Activated T-helper 1 cell treated with anti-CD3 and anti-CD28 coated beads, Interleukin-2, amount 50 U/mL, for 16 hours (primary cell): ENCODE measurements at places on chromosomes 6 and 20.

GRCh38 chr6:160156842-160157241, 35.2 kb downstream of the SLC22A1 start:
- no peak for DNase-seq

DNA sequence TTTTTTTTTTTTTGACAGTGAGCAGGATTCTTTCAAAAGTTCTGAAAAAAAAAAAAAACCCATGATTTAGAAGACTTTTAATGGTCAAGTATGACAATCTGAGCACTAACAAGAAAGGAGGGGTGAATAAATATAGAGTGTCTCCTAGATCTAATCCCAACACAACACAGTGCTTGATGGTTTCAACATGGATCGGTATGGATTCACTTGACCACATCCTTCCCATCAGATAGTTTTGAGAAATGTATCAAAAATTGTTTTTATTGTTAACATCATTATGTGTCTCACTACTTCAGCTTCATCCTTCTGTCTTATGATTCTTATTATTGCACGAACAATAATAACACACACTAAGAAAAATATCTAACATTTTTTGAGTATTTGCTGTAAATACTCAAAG, 21.0 kb downstream of the KIF13A start:
- DNase-seq = no peak

DNA sequence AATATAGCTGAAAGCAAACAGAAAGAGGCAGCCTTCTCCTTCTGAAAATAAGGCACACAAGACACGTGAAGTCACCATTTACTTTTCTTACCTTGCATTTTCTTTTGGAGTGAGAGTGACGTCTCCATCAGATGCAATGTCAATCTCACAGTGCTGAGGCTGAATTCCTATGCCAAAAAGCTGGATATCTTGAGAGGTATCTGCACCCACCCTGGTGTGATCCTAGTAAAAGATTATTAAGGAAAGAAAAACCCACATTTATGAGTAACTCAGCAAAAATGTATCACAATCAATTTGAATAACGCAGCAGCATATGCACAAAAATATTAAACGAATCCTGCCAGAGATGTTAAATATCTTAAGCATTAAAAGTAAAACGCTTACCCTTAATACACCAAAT, 121.4 kb upstream of the NUP153 start:
- DNase-seq = no peak

GRCh38 chr6:146153040-146153758, 124.3 kb downstream of the GRM1 start:
- DNase-seq = no peak

- no peak for DNase-seq
Observed at GRCh38 chr6:73929405-73929804, 233.4 kb downstream of the CD109 start.

GRCh38 chr6:147974376-147974775, 368.3 kb upstream of the SASH1 start:
- DNase-seq = no peak

DNA sequence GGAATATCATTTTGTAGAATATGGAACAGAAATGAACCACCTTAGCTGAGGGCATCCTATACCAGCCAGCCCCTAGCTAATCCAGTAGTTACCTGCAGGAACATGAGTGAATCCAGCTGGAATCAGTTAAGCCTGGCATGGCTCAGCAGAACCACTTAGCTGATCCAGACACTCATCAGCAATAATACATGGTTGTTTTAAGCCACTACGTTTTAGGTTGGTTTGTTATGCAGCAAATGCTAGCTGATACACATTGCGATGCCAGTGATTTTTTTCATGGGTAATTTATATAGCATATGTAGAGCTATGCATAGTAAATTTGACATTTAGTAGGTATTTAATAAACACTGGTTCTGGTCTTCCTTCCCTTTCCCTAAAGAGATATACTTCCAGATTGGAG, 201.9 kb upstream of the JAG1 start:
- no peak for DNase-seq

GRCh38 chr6:151565940-151566339, 72.1 kb downstream of the CCDC170 start:
- DNase-seq = no peak

GRCh38 chr6:10205892-10206291, 209.0 kb downstream of the TFAP2A start:
- no peak for DNase-seq

- no peak for DNase-seq
Observed at GRCh38 chr6:128600397-128600951, 80.1 kb upstream of the PTPRK start.

GRCh38 chr6:167892835-167893815, 66.4 kb downstream of the AFDN start:
- no peak for DNase-seq

GRCh38 chr6:144809120-144809519, 524.0 kb downstream of the UTRN start:
- DNase-seq = no peak

- DNase-seq = no peak
Observed at GRCh38 chr6:20056350-20056992, 155.8 kb downstream of the MBOAT1 start.

- DNase-seq = no peak
Observed at GRCh38 chr6:90887764-90888163, 300.9 kb upstream of the MAP3K7 start.

GRCh38 chr6:15544321-15544900, 118.4 kb downstream of the DTNBP1 start:
- no peak for DNase-seq

GRCh38 chr20:50136822-50137599, 16.5 kb downstream of the PEDS1 start:
- no peak for DNase-seq

DNA sequence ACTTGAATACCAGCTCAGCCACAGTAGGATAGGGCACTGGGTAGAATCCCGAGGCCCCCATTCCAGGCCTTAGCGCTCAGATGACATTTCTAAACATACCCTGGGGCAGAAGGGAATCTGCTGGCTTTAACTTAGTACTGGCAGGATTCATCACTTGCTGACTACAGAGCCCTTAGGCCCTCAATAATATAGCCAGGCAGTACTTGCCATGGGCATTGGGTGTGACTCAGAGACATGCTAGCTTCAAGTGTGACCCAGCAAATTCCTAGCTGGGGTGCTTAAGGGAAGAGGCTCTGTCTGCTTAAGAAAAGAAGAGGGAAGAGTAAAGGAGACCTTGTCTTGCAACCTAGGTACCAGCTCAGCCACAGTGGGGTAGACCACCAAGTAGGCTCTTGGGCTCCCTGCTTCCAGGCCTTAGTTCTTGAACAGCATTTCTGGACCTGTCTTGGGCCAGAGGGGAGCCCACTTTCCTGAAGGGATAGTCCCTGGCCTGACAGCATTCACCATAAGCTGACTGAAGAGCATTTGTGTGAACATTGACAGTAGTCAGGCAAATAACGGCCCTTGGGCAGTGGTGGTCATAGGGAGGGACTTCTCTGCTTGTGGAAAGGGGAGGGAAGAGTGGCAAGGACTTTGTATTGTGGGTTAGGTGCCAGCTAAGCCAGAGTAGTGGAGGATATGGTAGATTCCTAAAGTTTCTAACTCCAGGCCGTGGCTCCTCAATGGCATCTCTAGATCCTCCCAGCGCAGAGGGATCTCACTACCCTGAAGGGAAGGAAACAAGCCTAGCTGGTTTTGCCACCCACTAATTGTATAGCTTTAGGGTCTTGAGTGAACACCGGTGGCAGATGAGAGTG, 48.5 kb upstream of the HACE1 start:
- no peak for DNase-seq

DNA sequence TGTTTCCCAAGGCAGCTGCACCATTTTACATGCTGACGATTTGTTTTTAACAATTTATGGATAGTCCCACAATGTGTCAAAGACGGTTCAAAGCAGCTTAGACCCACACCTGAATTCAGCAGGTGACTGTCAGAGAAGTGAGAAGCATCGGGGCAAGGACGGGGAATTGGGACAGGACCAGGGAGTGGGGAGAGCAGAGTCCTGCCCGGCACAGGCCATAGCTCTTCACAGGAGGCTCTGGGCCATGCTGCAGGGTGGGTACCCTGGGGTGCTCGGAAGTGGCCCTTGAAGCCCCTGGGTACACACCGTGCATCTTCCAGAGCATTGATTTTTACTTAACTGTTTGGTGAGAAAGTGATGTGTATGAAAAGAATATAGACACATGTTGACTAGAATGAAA, 33.2 kb upstream of the PHACTR3 start:
- no peak for DNase-seq

DNA sequence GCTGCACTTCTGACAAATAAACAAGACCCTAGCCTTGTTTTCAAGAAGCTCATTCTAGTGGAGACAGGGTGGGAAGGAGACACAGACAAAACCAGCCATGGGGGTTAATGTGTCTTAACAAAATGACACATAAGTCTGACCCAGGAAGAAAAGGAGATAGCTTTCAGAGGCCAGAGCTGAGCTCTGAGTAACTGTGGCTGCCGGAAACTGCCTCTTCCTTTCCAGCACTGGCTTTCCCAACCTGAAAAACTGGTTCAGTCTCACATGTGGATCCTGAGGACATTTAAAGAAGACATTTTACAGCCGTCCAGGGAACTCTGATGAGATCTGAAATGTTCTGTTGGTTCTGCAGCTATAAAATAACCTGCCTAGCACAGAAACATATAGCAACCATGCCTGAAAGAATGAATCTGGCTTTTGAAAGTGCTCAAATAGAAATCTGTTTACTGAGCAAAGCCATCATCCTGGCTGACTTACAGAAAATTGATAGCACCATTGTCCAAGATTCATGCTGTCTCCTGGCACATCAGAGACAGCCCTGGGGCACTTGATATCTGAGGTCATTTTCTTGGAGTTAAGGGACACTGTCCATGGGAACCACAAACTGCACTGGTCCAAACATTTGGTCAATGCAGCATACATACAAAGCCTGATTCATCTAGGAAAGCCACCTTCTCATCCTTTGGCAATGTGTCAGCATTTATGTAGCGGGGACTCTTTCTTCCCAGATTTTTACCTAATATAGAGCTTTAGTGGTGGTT, 83.2 kb upstream of the PAX1 start:
- no peak for DNase-seq

GRCh38 chr20:64148581-64148980, 15.7 kb upstream of the MYT1 start:
- no peak for DNase-seq

DNA sequence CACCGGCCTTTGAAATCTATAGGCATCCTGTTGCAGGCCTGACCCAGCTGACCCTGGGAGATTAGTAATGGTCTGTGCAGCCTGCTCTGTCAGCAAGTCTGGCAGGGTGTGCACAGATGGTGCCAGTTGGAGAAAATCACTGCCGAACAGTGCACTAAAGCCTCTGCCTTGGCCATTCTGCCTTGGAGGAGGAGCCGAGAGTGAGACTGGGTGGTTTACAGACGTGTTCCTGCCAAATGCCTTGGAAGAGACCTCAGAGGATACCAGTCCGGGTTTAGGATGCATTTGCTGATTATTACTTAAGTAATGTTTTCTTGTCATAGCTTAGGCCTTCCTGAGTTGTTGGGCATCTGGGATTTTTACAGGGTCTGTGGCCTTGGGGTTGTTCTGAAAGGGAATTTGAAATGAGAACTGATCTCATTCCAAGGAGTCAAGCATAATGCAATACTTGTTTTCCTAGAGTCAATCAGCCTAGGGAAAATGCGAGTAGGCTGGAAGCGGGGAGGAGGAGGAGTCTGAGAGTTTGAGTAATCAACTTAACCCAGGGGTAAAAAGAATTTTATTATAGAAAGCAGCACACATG, 292.1 kb downstream of the SOX4 start:
- DNase-seq = no peak

GRCh38 chr6:107439406-107439805, 20.0 kb downstream of the PDSS2 start:
- DNase-seq = no peak

GRCh38 chr6:121032268-121033006, 301.8 kb downstream of the TBC1D32 start:
- no peak for DNase-seq
